GM20000 (cell line): ENCODE measurements at places on chromosomes 7 and 10.

DNA sequence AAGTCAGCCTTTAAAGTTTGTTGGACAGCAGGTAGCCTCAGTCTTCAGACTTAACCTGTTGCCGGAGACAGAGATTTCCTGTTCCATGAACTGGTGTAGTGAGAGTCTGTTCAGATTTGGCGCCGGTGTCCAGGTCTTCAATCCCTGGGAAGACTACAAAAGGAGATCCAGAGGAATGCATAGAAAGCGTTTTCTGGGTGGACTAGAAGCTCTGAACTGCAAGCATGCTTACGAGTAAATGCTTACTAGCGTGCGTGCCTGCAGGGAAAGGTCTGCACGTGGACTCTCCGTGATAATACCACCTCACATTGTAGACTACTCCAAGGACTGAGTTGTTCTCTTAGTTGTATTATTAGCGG lies 878 bp downstream of the GLRX3 start:
- no peak for DNase-seq

DNA sequence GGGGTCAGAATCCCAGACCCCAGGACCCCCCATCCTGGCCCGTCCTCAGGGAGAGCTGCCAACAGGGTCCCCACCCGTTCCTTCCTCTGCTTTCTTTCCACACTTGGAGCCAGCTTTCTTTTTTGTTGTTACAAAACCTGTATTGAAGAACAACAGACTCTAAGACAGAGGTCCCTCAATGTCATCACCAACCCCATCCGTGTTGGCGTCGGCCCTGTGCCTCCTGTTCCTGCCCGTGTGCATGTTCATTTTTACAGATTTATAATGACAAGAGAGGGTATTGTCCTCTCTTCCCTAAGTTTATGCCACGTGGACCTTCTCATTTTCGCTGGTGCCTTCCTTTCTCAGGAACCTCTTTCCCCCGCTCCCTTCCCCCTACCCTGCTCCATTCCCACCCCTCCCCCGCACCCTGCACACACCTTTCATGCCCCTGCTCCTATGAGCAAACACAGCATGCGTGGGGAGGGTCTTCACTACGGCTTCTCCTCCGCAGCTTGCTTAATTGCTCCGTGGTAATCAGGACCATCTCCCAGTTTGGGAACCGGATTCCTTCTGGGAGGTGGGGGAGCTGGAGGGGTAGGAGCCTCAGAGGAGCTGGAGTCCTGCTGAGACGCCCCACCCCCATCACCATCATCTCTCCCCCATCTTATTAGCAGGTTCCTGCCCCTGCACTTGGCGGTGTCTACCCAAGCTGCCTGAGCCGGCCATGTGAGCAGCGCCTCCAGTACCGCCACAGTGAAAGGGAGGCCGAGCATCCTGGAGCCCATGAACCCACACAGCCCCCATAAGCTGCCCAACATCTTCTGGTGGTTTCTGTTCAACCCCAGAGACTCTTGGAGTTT lies 88.0 kb upstream of the INSIG1 start:
- DNase-seq: no peak

DNA sequence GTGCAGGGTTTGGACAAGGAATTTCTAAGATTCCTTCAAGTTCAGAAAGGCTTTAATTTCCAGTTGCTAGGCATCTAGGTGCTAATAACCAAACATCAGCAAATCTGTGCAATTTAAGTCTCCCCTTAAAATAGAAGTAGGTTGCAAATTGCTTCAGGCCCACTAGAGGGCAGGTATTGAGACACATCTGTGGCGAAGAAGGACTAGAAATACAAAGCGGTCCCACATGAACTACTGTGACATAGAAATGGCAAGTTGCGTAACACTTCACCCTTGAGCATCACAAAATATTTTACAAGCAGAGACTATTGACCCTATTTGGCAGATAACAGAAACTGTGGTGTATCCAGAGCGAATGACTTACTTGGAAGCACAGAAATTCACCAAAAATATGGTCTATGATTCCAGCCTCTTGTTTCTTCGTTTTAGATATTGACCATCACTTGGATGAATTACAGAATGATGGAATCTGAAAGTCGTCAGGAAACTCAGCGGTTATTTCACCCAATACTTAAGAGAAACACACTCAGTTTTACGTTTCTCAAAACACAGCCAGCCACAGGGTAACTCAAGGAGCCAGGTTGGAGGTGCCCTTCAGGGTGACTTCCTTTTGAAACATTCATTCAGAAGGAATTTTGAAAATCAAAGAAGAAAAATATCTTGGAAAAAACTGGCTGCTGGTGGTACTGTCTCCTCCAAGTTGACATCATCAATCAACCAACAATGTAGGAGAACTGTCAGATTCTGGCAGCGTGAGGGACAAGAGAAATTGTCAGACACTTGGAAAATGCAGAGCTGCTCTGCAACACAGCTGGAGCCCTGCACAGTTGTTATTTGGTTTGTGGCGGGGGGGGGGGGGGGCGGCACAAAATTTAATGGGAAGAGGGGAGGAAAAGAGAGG lies 256.3 kb upstream of the MINDY3 start:
- peak; percentile 28 for DNase-seq

DNA sequence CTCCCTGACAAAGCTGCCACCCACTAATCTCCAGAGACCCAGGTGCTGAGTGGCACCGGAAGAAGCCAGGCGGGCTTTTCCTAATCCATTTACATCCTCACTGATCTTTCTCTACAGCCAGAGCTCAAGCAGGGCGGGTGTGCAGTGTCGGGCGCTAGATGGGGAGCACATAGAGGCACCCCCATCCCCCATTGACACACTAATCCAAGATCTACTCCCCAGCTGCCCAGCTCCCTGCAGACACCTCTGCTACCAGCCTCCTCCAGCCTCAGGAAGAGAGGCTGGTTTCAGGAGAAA lies 22.2 kb downstream of the FRMPD2 start:
- DNase-seq: no peak

GRCh38 chr7:20778063-20778721 lies 8.5 kb downstream of the SP8 start:
- peak; percentile 70 for DNase-seq
